HCEC 1CT (cell line): ENCODE measurements at places on chromosomes 11 and 22.
A peak's percentile ranks its signal among the peaks of the same experiment; 100 is the strongest.

DNA sequence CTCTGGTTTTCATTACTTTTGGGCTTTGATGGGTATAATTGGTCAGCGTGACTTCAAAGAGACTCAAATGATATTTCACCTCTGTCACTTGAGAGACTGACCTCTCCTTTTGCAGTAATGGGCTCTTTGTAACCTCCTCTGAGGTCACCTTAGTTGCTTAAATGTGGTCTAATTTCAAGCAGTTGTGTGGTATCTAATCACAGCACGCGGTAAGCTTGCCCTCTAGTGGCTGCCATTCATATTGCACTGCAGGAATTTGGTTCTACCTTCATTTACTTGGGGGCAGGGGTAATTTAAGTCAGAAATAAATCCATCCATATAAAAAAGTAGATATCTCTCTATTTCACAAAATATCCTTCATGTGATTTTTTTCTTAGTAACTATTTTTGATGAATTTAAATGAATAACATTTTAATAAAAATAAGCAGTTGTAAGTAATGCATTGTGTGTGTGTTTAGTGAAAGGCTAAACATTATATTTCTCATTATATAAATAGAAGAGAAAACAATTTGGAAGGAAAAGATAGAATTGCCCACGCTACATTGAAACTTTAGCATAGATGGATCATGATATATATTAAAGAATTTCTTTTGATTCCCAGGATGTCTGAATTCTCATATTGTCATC lies 55.0 kb upstream of the ANO3 start:
- peak; percentile 72 for DNase-seq

DNA sequence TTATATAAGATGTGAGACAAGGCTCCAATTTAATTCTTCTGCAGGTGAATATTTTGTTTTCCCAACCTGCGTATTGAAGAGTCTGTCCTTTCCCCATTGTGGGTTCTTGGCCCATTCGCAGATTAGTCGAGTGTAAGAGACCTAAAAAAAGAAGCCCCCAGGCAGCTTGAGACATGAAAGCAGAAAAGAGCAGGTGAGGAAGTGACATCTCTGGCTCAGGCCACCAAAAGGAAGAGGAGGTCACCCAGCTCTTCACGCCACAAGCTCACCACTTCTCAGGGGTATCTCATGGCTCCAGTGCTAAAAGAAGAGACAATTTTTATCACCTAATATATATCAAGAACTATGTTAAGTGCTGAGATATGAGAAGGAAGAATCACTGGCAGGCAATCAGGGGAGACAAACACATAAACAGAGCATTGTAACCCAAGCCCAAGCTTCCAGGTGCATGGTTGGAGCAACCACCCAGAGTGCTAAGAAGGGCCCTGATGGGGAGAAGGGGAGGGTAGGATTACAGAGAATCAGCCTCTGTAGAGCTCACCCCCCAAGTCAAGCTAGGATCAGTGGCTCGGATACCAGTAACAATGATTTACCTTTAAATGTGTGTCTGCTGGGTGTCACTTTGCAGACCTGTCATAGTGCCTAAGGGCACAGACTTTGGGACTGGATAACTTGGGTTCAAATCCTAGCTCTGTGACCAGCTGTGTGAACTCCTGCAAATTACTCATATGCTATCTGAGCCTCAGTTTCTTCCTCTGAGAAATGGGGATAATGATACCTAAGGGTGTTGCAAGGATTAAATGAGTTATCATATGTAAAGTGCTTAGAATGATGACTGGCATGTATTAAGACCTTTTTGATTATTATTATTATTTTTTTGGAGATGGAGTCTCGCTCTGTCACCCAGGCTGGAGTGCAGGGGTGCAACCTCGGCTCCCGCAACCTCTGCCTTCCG lies 39.2 kb downstream of the MCHR1 start:
- no peak for DNase-seq

DNA sequence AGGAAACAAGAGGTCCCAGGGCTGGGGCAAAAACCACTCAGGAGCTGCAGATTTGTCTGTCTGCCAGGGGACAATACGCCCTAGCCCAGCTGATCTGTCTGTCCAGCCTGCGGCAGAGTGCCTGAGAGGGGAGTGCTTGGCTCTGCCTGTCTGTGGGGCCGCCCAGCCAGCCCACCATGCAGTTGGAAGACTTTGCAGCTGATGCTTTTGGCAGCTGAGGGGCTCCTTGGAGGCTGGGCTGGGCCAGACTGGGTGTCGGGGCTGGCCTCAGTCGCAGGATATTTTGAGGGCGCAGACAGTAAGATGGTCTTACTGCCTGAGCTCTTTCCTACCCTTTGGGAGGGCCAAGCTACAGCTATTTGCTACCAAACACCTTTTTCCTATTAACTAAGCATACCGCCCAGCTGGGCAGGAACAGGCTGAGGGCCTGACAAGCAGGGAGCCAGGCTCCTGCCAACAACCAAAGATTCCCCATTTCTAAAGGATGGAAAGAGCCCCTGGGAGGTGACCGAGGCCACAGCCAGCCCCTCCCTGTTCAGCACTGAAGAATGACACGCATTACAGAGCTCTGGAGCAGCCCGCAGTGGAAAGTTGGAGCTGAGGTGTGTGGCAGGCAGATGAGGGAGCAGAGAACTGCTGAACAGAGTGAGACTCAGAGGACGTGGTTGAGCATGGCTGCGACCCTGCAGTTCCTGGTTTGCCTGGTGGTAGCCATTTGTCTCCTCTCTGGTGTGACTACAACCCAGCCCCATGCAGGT lies at the start of gene FAM180B:
Gene FAM180B (plus strand): TSS at position 581 of the 758 bp plus-strand sequence. CDS start 91 bp downstream, at position 672.
- DNase-seq, result no peak

- DNase-seq, result peak; percentile 96
Observed at GRCh38 chr22:19880786-19881569, 26.3 kb upstream of the GNB1L start.

DNA sequence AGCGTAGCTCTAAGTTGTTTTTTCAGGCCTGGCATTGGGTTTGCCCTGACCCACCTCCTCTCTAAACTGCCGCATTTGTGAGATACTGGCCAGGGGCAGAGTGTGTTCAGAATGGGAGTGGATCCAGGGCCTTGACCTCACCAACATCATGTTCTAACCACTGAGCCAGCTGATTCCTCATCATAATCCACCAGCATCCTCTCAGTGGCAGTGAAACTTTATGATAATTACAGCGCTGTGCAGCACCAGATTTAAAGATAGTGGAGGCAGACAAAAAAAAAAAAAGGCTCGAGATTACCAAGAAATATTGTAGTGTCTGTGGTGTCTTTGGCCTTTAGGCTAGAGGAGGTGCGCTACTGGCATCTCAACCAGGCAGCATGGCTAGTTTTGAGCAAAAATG lies 53.0 kb downstream of the KREMEN1 start:
- no peak for DNase-seq

GRCh38 chr11:103055221-103055890 lies 36.6 kb downstream of the DCUN1D5 start:
- peak; percentile 64 for DNase-seq

DNA sequence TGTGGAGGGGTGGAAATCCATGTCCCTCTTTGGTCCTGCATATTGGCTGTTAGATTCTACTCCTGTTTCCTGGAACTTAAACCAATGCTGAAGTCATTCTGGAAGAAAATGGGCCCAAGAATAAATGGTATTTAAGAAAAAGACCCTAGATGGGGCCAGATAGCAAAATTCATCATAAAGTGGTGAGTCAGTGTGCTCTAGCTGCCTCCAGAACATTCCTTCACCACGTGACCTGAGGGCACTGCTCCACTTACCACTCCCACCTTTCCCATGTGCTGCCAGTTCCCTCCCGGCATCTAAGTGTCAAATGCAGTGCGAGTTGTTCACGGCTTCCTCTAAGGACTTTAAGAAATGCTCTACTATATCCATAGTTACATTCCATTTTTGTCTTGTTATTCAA lies 30.9 kb upstream of the NAP1L4 start:
- DNase-seq, result peak; percentile 37

DNA sequence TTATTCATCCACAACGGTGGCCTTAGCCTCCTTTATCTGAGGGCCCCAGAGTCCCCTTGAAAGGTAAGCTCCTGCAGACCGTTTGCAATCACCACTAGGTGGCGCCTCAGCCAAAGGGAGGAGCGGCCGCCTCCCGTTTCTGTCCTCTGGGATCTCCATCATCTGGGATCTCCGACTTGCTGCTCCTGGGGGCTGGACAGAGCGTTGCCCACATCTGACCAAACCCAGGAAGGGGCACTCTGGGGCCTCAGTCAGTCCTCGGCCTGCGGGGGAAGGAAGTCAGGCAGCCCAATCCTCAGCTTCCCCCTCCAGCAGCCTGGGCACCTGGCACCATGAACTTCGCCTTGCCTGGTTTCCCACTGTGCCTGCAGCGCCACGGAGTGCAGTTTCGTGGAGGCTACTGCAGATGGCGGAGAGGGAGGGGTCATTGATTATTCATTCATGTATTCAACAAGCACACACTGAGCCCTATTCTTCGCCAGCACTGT lies 23.5 kb downstream of the TP53I11 start:
- peak; percentile 65 for DNase-seq

- no peak for DNase-seq
Observed at GRCh38 chr11:83970061-83970671, 684.0 kb upstream of the CCDC90B start.

- no peak for DNase-seq
Observed at GRCh38 chr11:90908074-90908473, 685.2 kb upstream of the CHORDC1 start.

DNA sequence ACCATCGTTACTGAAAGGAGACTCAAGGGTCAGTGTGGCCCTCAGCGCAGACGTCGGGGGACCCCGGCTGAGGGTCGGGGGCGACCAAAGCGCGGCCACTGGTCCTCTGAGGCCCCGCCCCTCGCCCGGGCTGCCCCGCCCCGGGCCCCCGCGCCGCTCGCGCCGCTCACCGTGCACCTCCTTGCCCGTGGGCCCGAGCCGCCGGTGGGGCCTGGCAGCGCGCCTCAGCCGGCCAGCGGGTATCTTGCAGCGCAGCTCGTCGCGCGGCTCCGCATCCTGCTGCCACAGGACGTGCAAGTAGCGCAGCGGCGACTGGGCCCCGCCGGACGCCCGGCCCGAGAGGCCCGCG lies 419 bp downstream of the ANKRD54 start:
- DNase-seq, result peak; percentile 29

- DNase-seq, result no peak
Observed at GRCh38 chr22:26748845-26749244, 91.5 kb downstream of the MIAT start.

GRCh38 chr11:105130189-105130813 lies 9.3 kb downstream of the CARD18 start:
- peak; percentile 16 for DNase-seq

DNA sequence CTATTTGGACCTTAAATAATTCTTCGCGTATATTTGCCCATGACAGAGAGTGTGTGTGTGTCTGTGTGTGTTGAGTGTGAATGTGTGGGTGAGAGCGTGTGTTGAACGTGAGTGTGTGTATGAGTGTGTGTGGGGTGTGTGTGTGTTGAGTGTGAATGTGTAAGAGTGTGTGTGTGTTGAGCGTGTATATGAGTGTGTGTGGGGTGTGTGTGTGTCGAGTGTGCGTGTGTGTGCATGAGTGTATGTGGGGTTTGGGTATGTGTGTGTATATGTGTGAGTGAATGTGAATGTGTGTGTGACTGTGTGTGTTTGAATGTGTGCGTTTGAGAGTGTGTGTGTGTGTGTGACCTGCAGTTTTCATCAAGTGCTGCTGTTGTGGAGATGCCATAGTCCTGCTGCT lies 26.8 kb downstream of the GAL start:
- no peak for DNase-seq

DNA sequence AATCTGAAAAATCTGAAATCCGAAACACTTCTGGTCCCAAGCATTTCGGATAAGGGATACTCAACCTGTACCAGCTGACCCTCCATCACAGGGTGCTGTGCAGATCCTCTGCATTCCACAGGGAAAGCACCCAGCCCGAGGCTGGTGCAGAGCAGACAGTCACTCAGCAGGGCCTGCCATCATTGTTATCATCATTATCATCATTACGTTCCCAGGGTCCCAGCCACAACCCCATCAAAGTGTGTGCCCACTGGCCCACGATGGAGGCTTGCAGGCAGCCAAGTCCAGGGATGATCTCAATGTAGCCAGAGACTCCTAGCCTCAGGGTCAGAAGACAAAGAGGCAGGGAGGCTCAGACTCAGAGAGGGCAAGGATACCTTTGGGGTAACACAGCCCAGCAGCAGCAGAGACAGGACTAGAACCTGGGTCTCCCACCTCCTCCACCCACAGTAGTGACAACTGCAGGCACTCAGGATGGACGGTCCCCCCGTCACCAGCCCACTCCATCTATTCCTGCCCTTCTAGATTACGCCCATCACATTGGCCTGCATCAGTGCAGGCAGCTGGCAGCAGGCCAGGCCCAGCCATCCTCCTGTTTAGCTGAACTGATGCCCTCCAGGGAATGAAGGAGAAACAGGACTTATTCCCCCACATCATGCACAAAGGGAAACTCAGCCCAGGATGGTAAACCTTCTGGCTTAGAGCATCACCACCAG lies 10.3 kb downstream of the GAL3ST1 start:
- no peak for DNase-seq

GRCh38 chr22:35473971-35474370 lies 66.7 kb upstream of the RASD2 start:
- DNase-seq, result no peak

GRCh38 chr11:72038491-72038890 lies 39.8 kb downstream of the IL18BP start:
- peak; percentile 47 for DNase-seq

- peak; percentile 3 for DNase-seq
Observed at GRCh38 chr22:29840498-29840897, 2.4 kb upstream of the ASCC2 start.

DNA sequence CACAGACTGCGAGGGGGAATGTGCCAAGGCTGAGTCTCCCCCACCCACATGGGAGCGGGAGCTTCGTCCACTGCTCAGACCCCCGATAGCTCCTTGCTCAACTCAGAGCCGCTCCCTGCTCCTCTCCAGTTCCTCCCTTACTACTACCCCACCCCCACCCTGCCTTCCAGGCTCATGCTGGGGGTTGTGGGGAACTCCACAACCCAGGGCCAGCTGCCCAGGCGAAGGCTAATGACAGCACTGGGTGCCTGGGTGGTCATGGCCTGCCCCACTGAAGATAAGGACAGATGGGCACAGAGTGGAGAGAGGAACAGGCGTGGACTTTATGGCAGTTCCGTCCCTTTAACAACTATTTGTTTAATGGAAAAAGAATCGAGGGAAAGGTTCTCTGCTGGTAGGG lies 73.7 kb downstream of the PDE2A start:
- DNase-seq, result no peak

GRCh38 chr11:66226101-66226500 lies 42.3 kb upstream of the RAB1B start:
- no peak for DNase-seq

DNA sequence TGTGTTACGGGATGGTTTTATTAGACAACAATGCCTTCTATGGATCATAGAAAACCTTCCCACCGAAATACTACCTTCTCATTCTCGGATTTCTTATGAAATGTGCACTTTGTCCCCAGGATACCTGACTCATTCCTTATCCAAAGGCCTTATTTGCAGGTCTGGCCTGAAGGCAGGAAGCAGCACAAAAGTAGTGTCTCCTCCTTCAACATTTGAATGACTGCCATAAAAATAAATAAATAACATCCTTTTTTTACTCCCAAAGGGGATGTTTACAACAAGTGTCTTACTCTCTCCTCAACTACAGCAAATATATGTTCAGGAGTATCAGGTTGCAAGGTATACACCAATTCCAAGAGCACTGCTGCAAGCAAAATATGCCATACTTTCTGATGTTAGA lies 41.6 kb upstream of the PAK1 start:
- no peak for DNase-seq
